ENCODE measurements at places on chromosomes 1 and 21. TPM values are rescaled to one million over a fixed set of nuclear protein-coding genes. Genes with fewer than 3 reads are reported as not detected.

DNA sequence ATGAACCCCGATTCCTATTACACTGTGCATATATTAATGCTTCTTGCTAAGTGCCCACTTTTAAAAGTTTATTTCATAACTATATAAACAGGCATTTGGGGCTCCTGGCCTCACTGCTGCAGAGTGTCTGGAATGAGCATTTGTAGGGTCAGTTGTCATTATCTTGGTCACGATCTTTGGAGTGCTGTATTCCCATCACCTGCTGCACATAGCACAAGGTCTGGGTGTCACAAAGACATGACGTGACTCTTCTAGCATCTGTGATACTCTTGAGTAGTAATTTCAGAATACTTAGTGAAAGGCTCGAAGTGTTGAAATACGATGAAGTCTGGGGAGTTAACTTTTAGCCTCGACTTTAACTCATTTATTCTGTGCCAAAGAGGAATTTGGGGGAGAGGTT lies 186.4 kb downstream of the FMN2 start:
- no peak for DNase-seq

DNA sequence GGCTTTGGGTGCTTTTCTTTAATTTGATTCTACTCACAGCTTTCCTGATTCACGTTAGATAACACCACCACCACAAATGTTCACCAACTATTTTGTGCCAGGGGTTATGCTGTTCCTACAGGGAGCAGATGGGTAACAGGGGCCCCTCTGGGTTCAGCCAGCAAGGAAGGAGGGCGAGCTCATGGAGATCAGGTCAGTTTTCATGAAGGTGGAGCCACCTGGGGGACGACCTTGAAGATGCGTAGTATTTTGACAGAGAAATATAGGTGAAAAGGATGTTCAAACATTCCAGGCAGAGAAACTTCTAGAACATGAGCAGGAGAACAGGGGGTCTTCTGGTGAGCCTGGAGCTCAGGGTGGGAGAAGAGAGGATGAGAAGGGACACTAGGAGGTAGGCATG lies 28.9 kb downstream of the KIAA0040 start:
- DNase-seq = no peak

- no peak for DNase-seq
These were observed 870.7 kb downstream of the BRINP3 start for GRCh38 chr1:189606795-189607476.

GRCh38 chr1:89701746-89702241 lies 68.9 kb downstream of the LRRC8C start:
- no peak for DNase-seq

GRCh38 chr1:78334952-78335351 lies 155.8 kb upstream of the PTGFR start:
- DNase-seq = no peak

GRCh38 chr1:183753464-183753891 lies 51.4 kb upstream of the RGL1 start:
- no peak for DNase-seq

DNA sequence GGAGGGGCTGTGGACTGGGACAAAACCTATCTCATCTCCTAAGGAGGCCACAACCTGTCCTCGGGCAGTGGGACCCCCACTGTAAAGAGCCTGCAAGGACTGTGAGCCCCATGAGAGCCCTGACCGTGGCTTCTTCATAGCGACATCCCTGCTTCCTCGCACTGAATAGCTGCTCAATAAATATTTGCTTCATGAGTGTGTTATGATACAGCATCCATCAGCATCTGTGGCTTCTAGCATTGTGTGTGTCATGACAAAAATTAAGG lies 40.5 kb upstream of the CSF3R start:
- no peak for DNase-seq

- no peak for DNase-seq
These were observed 19.0 kb downstream of the FOXO6 start for GRCh38 chr1:41380195-41380594.

DNA sequence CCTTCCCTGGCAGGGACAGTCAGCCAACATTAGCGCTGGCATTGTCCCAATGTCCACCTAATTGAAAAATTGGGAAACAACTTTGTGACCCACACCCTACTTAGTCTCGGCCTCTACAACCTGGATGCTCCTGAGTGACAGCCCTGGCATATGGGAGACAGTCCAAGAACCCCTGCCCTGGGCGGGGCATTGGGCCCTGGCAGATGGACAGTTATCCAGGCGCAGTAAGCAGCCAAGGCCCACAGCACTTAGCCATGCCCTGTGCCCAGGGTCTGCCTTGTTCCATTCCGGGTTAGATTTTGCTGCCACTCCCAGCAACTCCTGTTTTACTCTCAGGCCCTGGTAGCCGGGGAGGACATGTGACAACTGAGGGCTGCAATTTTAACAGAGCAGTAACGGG lies 50.3 kb downstream of the NFASC start:
- DNase-seq = no peak

DNA sequence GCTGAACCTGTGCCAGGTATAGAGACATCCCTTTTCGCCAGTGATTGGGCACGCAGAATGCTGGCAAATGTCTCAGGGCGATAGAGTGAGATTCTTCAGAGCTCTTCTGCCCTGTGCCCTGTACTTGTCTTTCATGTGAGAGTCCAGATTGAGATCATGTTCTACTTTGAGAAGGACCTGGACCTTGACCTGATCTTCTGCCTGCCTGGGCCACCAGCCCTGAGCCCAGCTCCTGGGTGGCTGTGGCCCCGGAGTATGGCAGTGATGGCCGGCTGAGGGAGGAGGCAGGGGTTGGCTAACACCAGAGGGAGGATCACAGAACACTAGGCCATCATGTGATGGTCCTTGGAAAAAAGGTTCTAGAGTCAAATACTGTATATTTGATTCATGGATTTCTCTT lies 13.8 kb downstream of the STRIP1 start:
- DNase-seq = no peak

DNA sequence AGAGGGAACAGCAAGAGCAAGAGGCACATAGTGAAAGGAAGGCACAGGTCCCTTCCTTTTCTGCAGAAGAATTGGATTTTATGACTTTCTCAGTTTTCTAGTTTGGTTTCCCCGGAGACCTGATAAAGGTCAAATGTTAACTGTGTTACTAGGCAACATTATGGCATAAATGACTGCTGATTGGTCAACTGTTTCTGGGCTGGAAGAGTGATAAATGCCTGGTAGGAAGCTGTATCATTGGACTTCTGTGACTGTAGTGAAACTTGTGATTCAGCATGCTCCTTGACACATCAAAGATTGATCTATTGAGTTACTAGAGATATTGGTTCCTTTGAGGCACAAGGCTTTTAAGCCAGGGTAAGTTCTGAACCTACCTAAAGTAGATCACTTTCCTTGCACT lies 55.7 kb downstream of the LRRC8C start:
- no peak for DNase-seq

- no peak for DNase-seq
These were observed 8.1 kb downstream of the PSRC1 start for GRCh38 chr1:109274533-109275476.

DNA sequence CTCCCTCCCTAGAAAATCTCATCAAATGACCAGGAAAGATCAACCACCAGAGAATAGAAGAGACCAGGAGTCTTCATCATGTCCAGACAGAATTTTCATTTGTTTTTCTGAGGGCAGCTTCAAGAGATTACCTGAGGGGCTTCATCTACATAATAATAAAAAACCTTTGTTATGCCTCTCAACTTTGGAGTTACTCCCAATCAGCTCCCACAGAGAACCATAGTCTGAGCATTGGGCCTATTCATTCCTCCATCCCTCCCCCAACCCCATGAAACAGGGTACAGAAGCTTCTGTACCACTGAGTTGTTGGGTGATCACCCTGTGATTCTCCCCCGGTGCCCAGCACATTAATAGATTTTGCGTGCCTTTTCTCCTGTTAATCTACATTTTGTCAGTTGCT lies 53.3 kb upstream of the PRRC2C start:
- DNase-seq = no peak

DNA sequence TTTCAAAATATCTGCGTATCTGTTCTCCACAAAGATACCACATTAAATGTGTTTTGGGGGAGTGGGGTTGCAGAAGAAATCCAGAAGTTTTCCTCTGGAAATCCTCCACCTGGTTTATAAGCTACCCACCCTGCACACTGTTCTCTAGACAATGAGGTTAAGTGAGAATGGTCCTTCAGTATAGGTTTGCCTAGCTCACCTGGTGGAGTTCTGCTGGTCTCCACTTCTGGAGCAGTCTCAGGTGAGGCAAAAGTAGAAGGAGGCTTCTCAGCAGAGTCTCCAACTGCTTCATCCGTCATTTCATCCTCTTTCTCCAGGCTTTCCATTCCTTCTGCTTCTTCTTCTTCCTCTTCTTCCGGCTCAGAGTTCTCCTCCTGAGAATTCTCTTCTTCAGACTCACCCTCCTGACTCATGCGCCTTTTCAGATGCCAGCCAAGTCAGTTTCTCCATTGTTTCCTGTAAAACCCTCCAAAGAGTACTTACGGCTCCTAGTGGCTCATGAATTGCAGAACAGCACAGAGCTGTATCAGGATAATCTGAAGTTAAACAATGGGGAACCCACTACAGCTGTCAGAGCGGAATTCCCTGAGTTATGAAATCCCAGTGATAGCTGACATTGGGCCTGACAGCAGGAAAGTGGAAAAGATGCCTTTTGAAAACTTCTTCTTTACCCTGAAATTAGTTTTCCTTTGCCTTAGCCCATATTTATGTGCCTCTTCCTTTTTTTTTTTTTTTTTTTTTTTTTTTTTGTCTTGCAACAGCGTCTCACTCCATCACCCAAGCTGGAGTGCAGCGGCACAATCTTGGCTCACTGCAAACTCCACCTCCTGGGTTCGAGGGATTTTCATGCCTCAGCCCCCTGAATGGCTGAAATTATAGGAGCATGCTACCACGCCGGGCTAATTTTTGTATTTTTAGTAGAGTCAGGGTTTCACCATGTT lies 38.5 kb downstream of the MSTO1 start:
- DNase-seq = no peak

DNA sequence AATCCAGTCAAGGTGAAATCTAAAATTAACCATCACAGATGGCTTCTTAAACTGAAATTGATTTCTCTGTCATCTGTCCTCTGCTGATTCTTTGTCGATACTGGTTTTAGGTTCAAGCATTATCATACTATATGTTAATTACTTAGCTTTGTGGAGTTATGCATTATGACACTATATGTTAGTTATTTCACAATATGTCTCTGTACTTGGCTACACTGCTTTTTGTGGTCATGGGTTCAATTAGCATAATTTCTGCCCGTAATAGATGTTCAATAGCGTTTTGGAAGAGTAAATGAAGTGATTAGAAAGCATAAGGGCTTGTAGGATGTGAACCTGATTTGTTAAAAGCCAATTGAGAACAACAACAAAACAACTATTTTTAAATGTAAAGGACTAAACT lies 28.2 kb downstream of the IFI44 start:
- DNase-seq = no peak

GRCh38 chr1:55048453-55049270 lies 9.3 kb downstream of the PCSK9 start:
- DNase-seq = no peak

- no peak for DNase-seq
These were observed 6.8 kb downstream of the SPRR5 start for GRCh38 chr1:152953761-152954160.

DNA sequence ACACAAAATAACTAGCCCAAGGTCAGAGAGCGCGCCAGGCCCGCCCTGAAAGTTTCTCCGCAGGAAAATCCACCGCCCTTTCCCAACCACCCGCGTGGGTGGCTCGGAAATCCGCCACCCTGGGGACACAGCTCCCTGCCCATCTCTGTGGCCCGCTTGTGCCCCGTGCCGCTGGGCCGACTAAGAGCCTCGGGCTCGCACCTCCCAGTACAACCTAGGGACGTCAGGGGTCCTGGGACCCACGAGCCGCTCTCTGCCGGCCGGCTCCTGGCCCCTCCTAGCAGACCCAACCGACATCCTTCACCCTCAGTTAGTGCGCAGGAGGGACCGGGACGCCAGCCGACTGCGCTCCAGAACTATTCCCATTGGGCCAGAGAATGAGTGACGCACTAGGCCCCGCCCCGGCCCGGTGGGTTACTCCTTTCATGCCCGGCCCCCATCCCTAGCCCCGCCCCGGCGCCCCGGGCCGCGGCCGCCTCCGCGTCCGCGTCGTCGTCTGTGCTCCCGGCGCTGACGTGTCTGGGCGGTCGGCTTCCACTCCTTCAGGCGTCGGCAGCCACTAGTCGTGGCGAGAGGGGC lies 396 bp upstream of the UAP1 start:
- peak; percentile 98 for DNase-seq

DNA sequence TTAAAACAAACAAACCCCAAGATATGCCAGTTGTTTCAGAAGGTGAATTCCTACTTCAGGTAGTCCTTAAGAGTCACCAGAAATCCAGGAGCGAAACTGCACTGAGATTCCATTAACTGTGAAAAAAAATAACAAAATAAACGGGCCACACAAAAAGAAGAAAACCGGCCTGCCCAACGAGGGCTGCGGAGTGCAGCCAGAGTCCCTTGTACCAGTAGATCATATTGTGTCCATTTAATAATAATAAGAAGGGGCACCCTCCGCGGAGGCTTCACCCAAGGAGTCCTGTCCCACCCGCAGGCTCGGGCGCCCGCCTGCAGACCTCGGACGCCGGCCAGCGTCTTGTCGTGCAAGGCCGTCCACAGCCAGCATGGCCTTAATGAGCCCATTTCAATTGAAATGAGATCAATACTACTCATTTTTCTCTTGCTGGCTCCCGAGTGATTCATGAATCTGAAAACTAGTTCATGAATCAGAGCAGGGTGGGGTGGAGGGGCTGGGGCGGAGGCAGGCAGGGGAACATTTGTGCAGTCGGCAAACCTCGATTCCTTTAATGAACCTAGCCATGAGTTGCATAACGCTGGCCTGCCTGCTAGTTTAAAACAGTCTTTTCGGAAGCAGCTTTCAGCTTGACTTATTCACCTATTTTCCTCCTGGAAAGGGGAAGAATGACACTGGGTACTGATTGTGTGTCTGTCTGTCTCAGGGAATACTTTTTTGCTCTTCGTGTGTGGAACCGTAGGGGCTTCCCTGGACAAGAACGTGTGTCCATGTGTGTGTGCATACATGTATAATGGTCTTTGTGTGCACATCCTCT lies 113.1 kb upstream of the IRF2BP2 start:
- DNase-seq = peak; percentile 49

- no peak for DNase-seq
These were observed 27.9 kb downstream of the EPHB2 start for GRCh38 chr1:22738522-22738921.

DNA sequence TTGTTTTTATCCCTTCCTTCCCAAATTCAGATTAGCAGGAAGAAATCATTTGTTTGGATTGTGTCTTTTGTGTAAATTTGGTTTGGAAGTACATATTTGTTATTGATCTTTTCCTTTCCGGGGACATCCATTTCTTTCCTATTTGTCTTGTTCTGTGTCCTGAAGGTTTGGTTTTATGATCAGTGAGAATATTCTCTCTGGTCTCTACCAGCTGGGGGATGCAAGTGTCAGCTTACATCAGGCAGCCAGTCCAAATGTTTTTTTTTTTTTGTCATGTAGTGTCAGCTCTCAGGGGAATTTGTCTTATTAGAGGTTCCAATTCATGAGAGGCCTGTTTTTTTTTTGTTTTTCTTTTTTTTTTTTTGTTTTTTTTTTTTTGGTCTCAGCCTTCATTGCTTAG lies 479.2 kb upstream of the LRRC7 start:
- DNase-seq = no peak

TOR3A gene
- total RNA-seq = 8.2 TPM

C1orf115 gene
- total RNA-seq = 30.5 TPM

LCE3D gene
- not detected for total RNA-seq

SHISAL2A gene
- not detected for total RNA-seq

AMY2B gene
- 9.9 TPM for total RNA-seq

WLS gene
- 1.5 TPM for total RNA-seq

TRIM67 gene
- 3.9 TPM for total RNA-seq

TMEM79 gene
- total RNA-seq = 2.4 TPM

Measured in glutamatergic neuron (in vitro differentiated cells).